ENCODE measurements at places on chromosomes 6 and 20.

GRCh38 chr20:57659517-57660180 lies 39.4 kb upstream of the ZBP1 start:
- DNase-seq, result no peak

DNA sequence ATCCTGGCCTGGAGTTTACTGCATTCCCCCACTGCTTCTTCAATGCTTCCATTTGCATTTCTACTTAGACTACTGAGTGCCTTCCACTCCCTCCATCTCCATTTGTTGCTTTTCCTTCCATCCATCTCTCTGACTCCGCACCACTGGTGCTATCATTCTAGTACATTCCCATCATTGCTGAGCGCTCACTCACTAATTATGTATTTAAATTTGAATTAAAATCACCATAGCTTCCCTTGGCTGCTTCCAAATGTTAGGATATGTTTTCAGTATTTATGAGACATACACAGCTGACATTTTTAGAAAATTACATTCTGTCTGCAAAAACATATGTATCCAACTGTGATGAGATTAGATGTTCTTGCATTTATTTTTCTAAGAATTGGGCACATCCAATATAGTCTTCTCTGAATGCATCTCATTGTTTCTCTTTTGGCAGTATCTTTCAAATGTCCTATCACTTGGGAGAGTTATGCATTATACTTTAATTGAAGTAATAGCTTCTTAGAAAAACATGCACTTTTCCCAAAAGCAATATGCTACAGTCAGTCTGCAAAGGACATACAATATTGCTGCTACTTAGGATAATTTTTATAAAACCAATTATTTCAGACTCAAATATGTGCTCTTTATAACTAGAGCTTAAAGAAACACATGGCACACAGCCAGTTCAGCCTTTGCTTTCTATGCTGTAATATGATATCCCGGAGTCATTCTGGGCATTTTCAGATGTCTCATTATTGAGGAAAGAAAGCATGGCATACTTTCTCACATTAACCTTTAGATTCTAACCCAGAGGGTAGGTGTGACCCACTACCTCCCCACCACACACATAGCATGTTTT lies 12.1 kb upstream of the COL21A1 start:
- no peak for DNase-seq

GRCh38 chr6:148175550-148176188 lies 167.0 kb upstream of the SASH1 start:
- no peak for DNase-seq

GRCh38 chr6:148422085-148422484 lies 79.4 kb downstream of the SASH1 start:
- DNase-seq, result peak; percentile 60

- no peak for DNase-seq
Measured at GRCh38 chr20:1328680-1329330, at the start of gene SDCBP2. TSS of gene SDCBP2 (minus strand) at chr20:1329139. CDS start at chr20:1320416, 8,723 bp downstream.

- DNase-seq, result no peak
Measured at GRCh38 chr20:32358883-32359632, 927 bp downstream of the ASXL1 start.

GRCh38 chr6:15897063-15897876 lies 231.6 kb upstream of the MYLIP start:
- no peak for DNase-seq

DNA sequence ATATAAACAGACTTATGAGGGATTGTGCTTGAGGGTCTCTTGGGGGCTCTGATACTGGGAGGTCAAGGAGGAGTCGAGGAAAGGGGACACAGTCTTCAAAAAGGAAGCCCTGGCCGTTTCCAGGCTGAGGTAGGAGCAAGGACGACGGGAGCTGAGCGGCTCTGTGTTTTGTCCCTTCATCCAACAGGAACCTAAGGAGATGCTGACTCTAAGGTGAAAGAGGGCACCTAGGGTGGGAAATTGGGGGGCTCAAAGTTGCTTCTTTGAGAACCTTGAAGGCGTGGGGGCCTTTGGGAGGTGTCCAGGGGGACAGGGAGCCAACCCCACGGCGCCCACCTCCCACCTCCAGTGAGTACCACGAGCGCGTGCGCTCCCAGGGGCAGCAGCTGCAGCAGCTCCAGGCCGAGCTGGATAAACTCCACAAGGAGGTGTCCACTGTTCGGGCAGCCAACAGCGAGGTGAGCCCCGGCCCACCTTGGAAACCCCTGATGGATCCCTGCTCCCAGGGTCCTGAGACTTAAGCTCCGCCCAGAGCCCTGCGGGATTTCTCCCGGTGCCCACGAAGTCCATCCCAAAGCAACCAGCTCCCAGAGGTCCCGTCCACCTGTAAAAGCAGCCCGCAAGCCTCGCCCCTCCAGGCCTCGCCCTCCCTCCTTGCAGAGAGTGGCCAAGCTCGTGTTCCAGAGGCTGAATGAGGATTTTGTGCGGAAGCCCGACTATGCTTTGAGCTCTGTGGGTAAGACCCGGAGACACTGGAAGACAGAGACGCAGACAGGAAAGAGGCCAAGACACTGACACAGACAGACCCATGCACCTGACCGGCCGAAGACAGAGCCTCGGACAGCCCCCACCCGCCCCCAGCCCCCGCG lies 2.9 kb downstream of the SPAG4 start:
- DNase-seq, result no peak

All from kidney glomerular epithelial cell (primary cell).